CD4-positive, alpha-beta T cell treated with Interferon alpha-2 for 1 hour (primary cell): ENCODE measurements at places on chromosomes 16 and 17.
A peak's percentile ranks its signal among the peaks of the same experiment; 100 is the strongest.

DNA sequence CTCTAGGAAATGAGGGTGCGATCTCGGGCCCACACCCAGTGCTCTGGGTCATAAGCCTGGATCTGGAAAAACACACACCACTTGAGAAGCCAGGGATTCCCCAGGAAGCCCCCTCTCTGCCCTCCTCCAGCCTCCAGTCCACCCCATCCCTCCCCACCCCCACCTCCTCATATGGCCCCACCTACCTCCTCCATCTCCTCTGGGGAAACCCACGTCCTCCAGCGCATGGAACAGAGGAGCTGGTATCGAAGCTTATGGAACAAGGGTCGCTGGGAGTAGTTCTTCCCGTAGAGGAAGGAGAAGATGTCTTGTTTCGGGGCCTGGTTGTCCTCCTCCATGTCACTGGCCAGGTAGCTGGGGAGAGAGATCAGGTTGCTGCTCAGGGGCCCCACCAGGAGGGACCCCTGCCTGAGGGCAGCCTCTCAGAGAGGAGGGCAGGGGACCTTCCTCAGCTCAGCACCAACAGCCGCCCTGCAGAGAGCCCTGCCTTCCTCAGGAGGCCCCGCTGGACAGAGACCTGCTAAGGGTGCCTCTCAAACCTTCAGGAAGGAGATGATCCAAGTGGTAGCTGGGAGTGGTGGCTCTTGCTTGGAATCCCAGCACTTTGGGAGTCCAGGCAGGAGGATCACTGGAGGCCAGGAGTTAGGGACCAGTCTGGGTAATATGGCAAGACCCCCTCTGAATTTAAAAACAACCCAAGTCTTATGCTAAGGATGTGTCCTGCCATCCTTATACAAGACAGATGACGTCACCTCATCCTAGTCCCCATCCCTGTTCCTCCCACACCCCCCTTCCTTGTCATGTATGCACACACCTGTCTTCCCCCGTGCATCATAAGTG lies 5.0 kb downstream of the SPDYE4 start:
- DNase-seq, result no peak

- DNase-seq, result no peak
Observed at GRCh38 chr16:28958216-28958615, 7.5 kb downstream of the NFATC2IP start.

- DNase-seq, result no peak
Observed at GRCh38 chr16:9790199-9790598, 392.0 kb downstream of the GRIN2A start.

GRCh38 chr17:42565523-42566214 lies 1.2 kb upstream of the MLX start:
- DNase-seq, result no peak

DNA sequence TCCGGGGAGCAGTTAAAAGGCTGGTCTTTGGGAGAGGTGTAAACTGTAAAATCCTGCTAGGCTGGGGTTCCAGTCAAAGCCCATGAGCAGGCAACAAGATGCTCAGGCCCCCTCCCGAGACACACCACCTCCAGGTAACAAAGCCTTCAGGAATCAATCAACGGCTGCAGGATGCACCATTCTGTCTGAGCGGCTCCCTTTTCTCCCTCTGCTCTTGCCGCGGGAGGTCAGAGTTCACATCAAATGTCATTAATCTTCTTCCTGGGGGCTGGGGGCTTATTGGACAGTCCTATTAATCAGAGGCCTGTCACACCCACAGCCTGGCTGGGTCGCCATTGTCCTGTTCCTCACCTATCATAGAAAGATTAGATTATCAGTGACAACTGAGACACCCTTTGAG lies 11.9 kb upstream of the CCDC182 start:
- DNase-seq, result no peak

GRCh38 chr17:79775632-79776031 lies 2.3 kb upstream of the CBX2 start:
- DNase-seq, result no peak

GRCh38 chr17:17784657-17785267 lies 52.0 kb downstream of the SREBF1 start:
- DNase-seq, result peak; percentile 16

DNA sequence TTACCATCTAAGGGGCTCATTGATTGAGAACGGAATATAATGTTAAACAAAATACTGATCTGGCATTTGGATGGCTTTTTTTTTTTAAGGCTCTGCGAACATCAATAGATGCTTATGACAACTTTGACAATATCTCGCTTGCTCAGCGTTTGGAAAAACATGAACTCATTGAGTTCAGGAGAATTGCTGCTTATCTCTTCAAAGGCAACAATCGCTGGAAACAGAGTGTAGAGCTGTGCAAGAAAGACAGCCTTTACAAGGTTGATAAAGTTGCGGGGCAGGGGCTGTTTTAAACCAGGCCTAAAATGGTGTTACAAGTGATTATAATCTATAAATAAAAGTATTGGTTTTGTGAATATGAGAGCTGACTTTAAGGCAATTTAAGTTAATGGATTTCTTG lies 22.3 kb downstream of the PTRH2 start:
- DNase-seq, result no peak

GRCh38 chr17:40532520-40533253 lies 31.3 kb upstream of the TNS4 start:
- no peak for DNase-seq

DNA sequence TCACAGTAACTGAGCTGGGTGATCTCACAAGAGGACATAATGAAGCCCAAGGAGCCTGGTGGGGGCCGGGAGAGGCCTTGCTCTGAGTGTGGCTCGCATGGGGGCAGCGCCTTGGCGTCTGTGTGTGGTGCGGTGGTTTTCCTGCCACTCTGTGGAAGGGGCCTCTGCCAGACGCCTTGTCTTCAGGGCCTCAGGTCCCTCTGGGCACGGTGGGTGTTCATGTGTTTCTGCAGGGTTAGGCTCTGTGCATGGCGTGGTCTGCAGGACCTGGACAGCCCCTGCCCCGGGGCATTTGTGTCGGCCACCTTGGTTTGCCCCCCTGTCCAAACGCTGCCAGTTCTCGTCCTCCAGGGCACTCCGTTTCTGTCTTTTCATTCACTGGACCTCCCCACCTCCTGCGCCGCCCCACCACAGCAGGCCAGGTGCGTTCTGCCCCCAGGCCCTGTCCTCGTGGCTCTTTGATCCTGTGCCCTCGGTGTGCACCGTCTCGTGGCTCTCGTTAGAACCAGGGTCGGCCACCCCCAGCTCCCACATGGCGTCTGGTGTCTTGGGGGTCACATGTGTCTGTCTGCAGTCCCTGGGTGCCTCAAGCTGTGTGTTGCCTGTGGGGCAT lies 43.7 kb upstream of the ZNF750 start:
- no peak for DNase-seq

- DNase-seq, result no peak
Observed at GRCh38 chr17:61362852-61363600, 36.6 kb upstream of the TBX2 start.

- DNase-seq, result no peak
Observed at GRCh38 chr17:17254036-17254435, 17.1 kb upstream of the FLCN start.

DNA sequence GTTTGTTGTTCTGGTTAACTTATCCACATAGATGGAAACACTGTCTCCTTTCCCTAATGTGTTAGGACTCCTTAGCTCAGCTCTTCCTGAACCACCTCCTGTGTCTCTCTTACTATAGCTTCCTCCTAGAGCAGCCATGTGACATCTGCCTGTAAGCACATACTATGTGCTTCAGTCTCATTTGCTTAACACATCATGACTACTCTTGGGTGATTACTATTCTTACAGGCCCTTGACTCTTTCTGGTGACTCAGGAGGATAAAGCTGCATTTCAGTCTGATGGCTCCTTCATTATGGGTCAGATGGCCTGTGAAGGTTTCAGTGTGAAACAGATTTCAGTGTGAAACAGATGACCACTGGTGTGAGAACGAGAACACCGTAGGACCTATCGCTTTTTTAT lies 320 bp upstream of the KRTAP4-2 start:
- DNase-seq, result no peak

- DNase-seq, result no peak
Observed at GRCh38 chr17:49214676-49215360, 4.3 kb downstream of the ABI3 start.

DNA sequence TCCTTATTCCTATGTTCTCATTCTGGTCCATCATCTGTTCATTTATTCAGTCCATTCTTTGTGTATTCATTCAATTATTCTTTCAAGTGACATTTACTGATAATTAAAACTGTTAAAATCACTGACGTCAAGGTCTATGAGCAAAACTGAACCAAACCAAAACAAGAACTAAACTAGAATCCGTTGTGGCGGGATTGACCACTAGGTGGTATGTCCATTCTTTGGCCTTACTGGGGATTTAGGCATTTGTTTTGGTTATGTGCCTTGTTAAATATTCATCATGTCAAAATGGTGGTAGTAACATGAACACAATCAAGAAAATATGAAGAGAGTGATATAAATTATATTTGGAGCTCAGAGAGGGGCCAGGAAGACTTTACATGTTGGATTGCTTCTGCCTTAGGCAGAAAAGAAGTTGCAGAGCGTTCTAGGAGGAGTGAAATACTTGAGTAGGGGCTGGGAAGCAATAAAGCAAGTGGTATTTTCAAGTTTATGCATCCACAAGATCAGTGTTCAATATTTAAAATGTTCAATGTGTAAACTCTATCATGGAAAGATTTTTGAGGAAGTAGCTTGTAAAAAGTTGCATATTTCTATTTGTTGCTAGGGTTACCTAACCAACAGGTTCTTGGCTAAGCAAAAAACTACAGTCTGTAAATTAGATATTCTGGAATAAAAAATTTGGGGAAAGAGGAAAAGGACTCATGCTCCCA lies 129.0 kb downstream of the CDH13 start:
- no peak for DNase-seq

DNA sequence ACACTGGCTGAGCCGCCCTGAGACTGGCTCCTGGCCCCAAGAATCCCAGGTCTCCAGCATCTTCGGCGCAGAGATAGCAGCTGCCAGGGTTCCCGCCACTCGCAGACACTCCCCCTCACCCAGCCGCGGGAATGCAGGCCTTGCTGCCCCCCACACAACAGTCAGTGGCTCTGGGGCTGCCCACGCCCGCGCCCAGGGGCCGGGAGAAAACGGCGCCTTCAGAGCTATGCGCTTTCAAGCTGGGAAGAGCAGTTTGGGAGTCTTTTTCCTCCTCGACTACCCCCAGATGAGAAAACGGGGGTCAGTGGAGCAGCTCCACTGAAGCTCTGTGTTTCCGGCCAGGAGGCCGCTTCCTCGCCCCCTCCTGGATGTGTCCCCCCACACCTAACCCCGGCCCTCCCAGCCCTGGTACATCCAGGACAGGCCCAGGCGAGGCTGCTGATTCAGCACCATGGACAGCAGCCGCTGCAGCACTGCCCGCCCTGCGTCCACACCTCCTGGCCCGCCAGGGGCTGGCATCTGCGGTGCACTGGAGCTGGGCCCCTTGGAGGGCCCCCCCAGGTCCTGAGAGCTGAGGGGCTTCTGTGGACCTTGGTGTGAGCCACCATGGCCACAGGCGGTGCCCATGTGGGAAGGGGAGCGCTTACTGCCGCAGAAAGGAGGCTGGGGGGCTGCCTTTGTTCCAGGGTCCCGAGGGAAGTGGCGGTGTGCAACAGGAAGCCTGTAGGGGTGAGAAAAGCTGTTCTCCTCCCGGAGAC lies 35.7 kb downstream of the CACNA1H start:
- no peak for DNase-seq

GRCh38 chr17:65558683-65559460 lies 2.6 kb downstream of the AXIN2 start:
- DNase-seq, result no peak

DNA sequence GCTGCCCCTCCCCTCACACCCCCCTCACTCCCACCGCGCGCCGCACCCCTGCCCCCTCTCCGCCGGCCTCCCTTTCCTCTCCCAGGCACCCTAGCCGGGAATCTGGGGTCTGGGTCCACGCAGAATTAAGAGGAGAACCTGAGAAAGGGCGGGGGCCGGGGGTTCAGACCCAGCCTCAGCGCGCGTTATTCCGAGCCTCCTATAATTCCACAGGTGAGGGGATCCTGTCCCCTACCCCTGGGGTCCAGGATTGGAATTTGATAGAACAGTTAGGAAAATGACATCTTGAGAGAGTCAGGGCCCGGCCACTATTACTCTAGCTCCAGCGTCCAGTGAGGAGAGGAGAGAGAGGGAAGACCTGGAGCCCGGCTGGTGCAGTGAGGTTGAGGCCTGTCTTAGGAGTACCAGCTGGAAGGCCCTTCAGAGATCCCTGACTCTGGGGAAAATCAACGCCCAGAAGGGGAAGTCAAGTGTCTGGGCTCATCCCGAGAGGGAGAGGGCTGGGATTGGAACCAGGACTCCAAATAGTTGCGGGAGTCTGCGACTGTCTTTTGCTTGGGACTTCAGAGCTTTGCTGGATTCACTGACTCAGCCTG lies 17.3 kb downstream of the GRB7 start:
- DNase-seq, result no peak

GRCh38 chr16:22262460-22262859 lies 34.7 kb upstream of the POLR3E start:
- peak; percentile 3 for DNase-seq

- peak; percentile 37 for DNase-seq
Observed at GRCh38 chr16:85947230-85948137, 48.5 kb downstream of the IRF8 start.

DNA sequence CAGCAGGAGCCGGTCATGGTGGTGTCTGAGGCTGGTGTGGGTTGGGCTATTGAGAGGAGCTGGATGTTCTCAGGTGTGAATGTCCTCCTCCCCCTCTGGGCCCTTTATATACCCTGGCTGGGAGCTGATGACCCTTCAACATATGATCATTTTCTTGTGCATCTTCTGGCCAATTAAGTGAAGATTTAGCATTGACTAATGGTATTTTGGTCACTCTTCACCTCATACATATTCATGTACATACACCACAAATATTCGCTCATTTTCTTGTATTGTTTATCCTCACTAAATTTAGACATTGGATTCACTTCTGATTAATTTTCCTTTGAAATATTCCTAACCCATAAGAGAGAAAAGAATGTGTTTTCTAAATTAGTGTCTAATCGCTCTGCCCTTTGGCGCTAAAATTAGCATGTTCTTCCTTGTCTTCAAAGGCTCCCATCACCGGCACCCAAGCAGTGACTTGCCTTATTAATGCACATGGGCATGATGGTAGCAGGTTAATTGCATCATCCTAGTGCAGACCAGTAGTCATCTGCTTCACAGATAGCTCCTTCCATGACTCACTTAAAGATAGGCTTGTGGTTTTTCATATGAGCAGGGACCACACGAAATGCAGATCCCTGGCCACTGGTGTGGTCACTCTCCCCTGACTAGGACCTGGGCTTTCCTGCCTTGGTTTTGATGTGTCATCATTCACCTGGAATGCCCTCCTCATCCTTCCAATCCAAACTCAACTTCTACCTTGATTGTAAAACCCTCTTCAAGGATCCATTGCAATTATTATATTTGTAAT lies at the start of gene KRTAP2-4:
Gene KRTAP2-4 (minus strand): TSS at position 51 of the 796 bp plus-strand sequence. CDS start 34 bp downstream, at position 17.
- no peak for DNase-seq
